ENCODE measurements at places on chromosomes 6 and 20. TPM values are rescaled to one million over a fixed set of nuclear protein-coding genes. Genes with fewer than 3 reads are reported as not detected.

- no peak for DNase-seq
Measured at GRCh38 chr6:69026243-69026642, 391.2 kb downstream of the ADGRB3 start.

The PHIP gene
- 43.3 TPM for total RNA-seq

The RTN4IP1 gene
- 3.6 TPM for total RNA-seq

DNA sequence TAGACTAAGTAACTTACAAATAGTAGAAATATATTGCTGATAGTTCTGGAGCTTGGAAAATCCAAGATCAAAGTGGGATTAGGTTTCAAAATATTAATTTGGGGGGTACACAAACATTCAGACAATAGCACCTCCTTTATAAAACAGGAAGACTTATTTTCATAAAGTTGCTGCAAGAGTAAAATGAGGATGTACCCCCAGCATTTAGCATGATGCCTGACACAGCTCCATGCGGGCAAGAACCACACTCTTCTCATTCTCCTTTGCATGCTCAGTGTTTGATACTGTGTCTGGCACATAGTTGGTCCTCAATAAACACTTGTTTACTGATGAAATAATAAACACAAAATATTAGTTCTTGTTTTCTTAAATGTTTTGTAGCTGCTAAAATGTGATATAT is 332.9 kb downstream of the TFAP2A start:
- no peak for DNase-seq

DNA sequence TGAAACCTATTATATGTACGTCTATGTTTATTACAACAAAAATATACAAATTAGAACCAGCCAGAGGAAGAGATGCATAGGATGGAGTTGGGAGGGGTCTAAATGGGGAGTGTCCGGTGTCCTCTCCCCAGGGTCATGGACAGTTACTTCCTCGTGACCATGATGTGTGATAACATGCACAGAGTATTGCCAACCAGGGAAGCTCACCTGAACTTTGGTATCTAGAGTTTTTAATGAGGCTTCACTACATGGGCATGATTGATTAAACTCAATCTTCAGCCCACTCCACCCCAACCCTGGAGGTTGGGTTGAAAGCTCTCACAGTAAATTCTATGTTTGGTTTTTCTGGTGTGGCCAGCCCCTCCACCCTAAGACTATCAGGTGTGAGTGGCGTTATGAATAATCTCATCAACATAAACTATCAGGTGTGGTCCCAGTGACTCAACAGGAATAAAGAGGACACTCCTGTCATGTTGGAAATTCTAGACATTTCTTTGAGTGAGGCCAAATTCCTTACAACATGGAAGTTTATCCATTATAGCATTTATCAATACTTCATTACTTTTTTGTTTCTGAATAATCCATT is 36.4 kb upstream of the FKBP1A start:
- DNase-seq, result no peak

The POPDC3 gene
- total RNA-seq, result not detected

The HLA-DRB5 gene
- total RNA-seq, result 50.9 TPM

DNA sequence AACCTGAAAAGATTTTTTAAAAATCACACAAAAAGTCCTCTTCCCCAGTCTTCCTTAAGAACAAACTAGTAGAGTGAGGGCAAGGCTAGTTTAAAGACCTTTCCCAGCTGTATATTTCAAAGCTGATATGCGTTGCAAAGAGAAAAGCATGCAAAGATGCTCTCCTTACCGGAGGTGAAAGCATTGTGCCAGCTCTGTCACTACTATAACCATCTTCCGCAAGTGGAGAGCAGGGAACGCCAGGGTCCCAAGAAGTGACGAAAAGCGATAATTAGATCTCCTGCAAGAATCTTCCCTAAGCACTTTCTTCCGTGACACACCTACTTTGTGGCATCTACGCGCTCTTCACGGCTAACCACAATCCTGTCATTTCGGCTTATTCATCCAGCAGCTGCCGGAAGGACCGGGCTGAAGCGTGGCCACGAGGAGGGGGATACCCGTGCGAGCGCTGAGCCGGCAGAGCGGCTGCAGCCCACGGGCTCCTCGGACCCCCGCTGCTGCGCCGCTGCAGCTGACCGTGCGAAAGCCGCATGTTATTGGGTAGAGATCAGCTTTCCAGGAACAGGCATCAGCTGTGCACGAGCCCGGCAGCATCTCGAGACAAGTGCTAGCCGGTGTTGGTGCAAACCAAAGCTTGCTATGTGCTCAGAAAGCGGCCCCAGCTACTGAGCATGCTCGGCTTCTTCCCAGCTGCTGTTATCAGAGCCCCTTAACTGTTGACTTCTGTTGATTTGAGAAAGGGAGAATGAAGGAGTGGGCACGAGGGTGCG is 57.2 kb upstream of the ARHGAP18 start:
- no peak for DNase-seq

The SF3B5 gene
- 105 TPM for total RNA-seq

The FOXS1 gene
- total RNA-seq, result 0.63 TPM

DNA sequence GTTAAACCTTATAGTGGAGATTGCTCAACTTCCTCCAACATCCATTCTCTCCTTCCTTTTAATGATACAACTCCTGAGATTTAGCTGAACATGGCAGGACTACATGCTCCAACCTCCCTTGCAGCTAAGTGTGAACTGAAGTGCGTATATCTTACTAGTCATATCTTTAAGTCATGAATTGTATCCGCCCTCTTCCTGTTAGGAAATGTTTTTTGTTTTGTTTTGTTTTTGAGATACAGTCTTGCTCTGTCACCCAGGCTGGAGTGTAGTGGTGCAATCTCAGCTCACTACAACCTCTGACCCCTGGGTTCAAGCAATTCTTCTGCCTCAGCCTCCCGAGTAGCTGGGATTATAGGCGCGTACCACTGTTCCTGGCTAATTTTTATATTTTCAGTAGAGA is 8.8 kb upstream of the OSTM1 start:
- DNase-seq, result no peak

The SYNE1 gene
- total RNA-seq, result 78.9 TPM

DNA sequence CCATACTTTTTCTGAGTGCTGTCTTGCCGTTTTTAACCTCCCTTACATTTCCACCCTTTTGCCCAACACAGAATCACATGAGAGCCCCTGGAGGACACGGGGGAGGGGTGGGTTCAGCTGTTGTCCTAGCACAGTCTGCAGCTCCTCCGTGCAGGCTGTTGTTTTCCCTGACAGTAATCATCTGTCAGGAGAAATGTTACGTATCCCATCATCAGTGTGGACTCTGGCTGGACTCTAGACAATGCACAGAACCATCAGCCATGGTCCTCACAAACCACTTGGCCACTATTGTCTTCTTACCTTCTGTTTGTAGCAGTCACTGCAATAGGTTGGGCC is 92.1 kb downstream of the RIN2 start:
- no peak for DNase-seq

The EBF4 gene
- 7.5 TPM for total RNA-seq

The MCHR2 gene
- total RNA-seq, result not detected

- DNase-seq, result no peak
Measured at GRCh38 chr6:21098744-21099143, 494.8 kb upstream of the SOX4 start.

DNA sequence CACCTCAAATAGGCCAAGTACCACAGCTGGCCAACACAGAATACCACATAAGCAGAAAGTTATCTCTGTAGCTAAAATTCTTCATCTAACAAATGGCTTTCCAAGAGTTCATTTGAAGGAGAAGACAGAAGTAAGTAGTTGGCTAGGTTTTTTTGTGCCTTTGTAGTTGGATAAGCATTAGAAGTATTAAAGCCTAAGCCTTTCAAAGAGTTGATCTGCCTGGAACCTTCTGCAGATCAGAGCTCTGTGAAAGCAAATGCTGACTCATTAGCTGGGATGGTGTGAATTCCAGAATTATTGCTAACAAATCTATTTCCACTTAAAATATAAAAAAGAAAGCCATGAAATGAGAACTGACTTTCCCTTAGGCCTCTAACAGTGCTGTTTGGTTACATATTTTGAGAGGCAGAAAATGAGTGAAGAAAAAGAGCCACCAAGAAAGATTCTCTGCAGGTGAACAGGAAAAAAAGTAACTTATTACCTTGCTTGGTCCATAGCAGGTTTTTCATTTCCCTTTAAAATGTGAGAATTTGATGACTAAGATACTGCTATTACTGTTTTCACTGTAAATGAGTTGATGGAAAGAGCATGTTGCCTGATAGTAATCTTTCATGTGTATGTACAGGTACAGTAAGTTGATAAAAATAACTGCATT is 763.2 kb upstream of the FLRT3 start:
- no peak for DNase-seq

DNA sequence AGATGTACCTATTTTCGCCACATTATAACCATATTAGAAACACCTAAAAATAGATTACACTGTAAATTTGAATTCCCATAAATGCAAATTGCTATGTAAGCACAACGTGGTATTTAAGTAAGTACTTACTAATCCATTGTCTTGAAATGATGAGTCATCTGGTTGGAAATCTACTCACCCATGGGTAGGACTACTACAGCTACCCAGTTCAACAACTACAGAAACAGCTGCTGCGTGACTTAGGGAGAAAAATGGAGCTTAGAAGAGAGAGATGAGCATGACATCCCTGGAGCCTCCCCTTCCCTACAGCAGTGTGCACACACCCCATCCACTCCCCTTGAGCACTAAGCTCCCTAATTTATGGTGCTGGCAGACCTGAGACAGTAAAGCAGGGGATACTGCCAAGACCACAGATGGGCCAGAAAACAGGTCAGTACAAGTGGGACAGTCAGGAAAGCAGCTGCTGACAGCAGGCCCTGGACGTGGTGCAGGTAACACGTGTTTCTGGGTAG is 26.9 kb downstream of the RRAGD start:
- no peak for DNase-seq

GRCh38 chr6:111679126-111679858 is 73.6 kb upstream of the TRAF3IP2 start:
- no peak for DNase-seq

DNA sequence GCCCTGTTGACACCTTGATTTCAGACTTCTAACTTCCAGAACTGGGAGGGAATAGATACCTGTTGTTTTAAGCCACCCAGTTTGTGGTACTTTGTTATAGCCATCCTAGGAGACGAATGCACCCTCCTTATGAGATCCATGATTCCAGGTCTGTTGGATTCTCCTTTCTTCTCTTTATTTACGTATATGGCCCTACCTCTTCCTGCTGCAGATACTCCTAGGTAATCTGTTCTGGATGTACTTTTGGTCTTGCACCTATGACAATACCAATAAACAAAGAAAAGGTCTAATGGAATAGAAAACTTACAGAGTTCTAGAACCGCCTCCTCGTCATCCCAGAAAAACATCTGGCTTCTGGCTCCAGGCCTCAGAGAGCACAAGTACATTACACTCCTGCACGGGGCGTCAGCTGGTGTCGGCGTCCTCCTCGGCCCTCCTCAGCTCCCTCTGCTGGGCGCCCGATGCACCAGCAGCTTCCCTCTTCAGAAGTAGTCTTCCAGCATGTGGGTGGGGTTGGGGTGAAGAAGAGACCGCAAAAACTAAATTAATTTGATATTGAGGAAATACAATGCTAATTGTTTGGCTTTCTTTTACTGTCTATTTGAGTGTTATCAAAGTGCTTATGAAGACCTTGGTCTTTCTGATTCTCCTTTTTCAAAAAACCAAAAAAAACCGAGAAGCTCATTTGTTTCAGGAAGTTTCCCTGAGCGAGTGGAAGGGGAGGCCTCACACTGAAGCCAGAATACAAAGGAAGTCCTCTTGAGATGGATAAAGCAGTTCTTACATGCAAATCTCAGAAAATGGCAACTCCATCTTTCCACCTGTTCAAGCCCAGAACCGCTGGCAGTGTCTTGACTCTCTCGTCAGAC is 9.7 kb upstream of the ATXN1 start:
- no peak for DNase-seq

DNA sequence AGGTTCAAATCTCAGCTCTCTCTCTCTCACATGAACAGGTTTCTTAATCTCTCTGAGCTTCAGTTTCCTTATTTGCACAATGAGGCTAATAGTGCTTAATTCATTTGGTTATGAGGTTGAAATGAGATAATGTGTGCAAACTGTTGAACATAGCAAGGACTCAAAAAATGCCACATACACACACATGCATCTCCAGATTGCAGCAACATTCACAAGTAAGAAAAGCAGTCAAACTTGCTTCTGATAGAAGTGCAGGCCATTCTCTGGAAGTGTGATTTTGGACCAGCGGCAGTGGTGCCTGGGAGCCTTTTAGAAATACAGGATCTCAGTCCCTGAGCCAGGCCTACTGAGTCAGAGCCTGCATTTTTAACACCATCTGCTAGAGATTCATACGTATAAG is 25.7 kb downstream of the GSTA4 start:
- DNase-seq, result no peak

DNA sequence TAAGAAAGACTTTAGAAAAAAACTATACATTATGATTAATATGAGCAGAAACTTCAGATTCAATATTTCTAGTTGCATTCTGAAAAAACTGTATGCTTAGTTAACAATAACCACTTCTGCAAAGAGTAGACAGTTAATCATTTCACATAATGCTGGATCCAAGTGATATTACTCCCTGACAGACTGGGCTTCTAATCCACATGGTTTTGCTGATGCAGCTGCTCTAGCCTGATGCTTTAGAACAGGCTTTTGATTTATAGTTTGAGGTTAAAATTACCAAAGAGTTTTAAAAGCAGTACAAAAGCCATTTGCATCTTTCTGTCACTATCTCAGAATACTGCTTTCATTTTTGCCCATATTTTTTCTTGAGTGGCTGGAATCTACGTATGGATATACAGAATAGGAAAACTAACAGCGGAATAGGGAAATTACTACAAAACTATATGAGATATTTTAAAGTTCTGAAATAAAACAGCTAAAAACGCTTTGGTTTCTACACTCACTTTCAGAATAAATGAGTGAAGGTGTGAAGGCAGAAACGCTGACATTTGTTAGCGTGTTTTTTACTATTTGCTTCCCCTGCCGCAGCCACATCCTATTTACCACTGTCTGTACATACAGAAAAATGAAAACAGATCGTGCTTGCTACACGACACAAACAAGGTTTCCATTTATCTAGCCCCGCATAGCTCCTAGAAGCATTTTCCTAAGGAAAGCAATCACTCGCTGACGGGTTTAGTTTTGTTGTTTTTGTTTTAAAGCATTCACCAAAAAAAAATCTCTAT is 61.7 kb downstream of the METTL24 start:
- DNase-seq, result no peak

The GATA5 gene
- 3.7 TPM for total RNA-seq

The NKAPL gene
- 2.0 TPM for total RNA-seq

The SRSF12 gene
- 0.25 TPM for total RNA-seq

The PSORS1C1 gene
- total RNA-seq, result 1.3 TPM

GRCh38 chr6:142845143-142845571 is 99.8 kb downstream of the HIVEP2 start:
- no peak for DNase-seq

DNA sequence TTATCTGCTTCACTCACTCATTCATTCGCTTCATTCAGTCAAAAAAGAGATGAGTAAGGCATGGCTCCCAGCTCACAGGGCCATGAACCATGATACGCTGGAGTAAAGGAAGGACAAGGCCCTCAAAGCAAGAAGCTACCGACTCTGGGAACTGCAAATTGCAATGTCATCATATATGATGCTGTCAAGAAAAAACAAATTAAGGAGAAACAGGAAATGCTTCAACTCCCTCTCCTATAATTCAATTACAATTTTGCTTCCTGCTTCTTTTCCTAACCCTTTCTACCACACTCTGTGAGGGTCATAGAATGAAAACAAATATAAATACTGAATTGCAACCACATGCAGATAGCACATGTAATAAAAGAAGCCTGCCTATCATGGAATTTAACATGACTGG is 725.7 kb upstream of the FLRT3 start:
- no peak for DNase-seq

The CNR1 gene
- 56.0 TPM for total RNA-seq
